ENCODE measurements at places on chromosomes 2 and 18. TPM values are rescaled to one million over a fixed set of nuclear protein-coding genes. Genes with fewer than 3 reads are reported as not detected.

SH3RF3 gene
- 8.9 TPM for total RNA-seq

FAM228A gene
- total RNA-seq: 1.7 TPM

DNA sequence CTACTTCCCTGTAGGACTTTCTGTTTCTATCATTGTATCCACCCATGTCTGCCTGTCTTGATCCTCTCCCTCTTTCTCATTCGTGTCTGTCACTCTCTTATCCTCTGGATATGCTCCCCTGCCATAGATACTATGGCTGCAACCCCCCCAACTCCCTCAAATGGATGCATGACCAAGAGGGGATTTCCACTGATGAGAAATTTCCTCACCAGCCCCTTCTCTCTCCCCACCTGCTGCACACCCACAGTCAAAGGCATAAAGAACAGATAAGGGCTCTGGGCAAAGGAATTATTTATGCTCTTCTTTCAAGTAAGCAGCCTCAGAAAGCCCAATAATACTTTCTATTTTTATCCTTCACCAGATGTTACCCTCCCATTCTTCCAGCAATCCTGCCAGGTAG is 121.3 kb downstream of the FOXI3 start:
- ATAC-seq: no peak

- ATAC-seq: no peak
These were observed 159.2 kb downstream of the FAM210A start for GRCh38 chr18:13566941-13567746.

MYO7B gene
- total RNA-seq: 0.41 TPM

CNRIP1 gene
- total RNA-seq: 16.9 TPM

- no peak for ATAC-seq
These were observed 55.5 kb downstream of the NCK2 start for GRCh38 chr2:105800036-105800713.

IL1RL1 gene
- total RNA-seq: not detected

SGO2 gene
- total RNA-seq: 2.1 TPM

- ATAC-seq: no peak
These were observed 20.7 kb downstream of the TANC1 start for GRCh38 chr2:158989165-158989564.

- ATAC-seq: peak; percentile 6
These were observed 76.8 kb downstream of the SOWAHC start for GRCh38 chr2:109690822-109691541.

SERPINB13 gene
- total RNA-seq: 0.73 TPM

GPR35 gene
- 0.62 TPM for total RNA-seq

GRCh38 chr2:158725441-158725891 is 69.7 kb upstream of the DAPL1 start:
- peak; percentile 79 for ATAC-seq

- ATAC-seq: no peak
These were observed 96.6 kb upstream of the CXCR4 start for GRCh38 chr2:136214307-136215200.

DNA sequence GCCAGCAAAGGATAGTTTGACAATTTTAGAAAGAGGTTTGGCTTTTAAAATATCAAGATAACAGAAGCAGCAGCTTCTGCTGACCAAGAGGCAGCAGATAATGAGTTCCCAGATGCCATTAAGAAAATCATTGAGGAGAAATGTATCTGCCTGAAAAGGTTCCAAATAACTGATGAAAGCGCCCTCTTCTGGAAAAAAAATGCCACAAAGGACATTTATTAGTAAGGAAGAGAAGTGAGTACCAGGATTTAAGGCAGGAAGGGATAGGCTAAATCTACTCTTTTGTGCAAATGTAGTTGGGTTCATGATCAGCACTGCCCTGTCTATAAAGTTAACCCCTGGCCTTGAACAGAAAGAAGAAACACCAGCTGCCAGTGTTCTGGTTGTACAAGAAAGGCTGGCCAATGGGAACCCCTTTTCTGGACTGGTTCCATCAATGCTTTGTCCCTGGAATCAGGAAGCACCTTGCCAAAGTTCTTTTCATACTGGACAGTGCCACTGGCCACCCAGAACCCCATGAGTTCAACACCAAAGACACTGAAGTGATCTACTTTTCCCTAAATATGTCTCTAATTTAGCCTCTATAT is 40.6 kb downstream of the DHX57 start:
- peak; percentile 67 for ATAC-seq

DNA sequence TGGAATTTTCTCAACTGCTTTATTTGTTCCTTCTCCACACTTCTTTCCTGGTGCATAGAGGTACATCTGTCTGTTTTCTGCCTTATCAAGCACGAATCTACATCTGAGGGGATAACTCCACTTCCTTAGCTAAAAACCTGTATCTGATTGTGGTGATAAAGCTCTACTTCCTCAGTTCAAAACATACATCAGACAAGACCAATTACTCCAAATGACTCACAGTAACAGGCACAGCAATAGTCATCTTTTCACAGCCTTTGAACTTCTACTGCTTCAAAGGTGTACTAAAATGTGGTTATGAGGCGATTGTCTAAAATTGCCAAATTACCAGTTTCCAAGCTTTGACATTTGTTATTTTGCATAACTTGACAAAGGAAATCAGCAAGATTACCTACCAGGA is 803.6 kb upstream of the ZEB2 start:
- no peak for ATAC-seq

DNA sequence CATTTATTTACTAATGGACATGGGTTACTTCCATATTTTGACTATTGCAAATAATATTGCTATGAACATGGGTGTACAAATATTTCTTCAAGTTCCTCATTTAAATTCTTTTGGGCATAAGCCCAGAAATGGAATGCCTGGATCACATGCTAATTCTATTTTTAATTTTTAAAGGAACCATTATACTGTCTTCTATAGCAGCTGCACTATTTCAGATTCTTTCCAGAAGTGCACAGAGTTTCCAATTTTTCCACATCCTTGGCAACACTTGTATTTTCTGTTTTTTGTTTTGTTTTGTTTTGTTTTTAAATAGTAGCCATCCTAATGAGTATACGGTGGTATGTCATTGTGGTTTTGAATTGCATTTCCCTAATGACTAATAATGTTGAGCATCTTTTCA is 8.5 kb upstream of the RALBP1 start:
- no peak for ATAC-seq

GRCh38 chr2:58065248-58065647 is 18.6 kb downstream of the VRK2 start:
- ATAC-seq: no peak

GRCh38 chr2:190599073-190599472 is 49.8 kb upstream of the NAB1 start:
- ATAC-seq: no peak

CFAP221 gene
- 7.6 TPM for total RNA-seq

- peak; percentile 62 for ATAC-seq
These were observed 19.4 kb downstream of the KANSL3 start for GRCh38 chr2:96618596-96619283.

DNA sequence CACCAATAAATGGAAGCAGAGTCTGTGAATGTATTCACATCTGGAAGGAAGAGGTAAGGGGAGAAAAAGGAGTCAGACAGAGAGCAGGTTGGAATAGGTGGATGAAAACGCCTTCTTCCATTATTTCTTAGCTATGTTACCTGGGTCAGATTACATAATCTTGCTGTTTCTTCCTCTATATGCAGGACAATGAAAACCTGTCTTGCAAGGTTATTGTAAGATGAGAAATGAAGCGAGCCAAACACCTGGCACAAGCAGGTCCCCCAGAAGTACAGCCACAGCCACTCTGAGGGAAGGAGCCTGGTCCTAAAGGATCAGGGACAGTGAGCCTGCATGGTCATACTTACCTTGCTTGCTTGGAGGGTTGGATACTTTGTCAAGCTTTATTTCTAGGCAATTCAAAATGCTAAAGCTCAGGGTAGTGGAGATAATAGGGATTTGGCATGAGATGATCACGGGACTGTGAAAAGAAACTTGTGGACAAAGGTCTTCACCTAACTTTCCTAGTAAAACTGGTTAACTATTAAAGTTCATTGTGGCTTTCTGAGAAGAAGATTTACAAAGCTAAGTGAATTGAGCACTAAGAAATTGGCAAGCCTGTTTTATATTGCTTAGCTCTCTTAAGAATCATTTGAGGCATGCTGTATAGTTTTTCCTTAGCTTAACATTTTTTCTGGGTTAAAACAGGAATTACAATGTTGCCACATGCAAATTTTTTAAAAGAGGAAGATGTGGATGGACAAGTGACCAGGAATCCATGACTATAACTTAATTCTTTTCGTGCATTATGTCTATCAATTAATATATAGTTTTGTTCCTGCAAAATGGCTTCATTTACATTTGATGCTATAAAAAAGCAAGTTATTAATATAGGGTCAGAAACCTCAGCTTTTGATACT is 15.7 kb upstream of the PLA2R1 start:
- no peak for ATAC-seq

ANKRD30B gene
- 0.27 TPM for total RNA-seq

NPHP1 gene
- 11.8 TPM for total RNA-seq

DNA sequence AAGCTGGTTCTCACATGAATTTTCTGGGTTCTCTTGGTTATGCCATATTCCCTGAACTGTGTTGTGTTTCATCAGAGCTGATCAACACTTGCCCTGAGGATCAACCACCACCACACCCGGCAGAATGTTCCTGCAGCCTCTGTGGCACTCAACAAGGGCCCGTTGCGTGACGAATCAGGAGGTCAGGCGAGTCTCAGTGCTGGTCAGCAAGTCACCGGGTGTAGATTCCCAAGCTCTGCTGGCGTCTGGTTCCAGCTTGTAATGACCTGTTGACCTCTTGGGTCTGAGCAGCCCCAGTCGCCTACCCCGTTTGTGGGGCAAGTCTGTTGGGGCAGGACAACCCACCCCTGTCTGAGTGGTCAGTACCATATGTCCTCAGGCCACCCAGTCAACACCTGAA is 46.0 kb downstream of the ADCY3 start:
- ATAC-seq: peak; percentile 79

C1GALT1C1L gene
- 4.3 TPM for total RNA-seq

DNA sequence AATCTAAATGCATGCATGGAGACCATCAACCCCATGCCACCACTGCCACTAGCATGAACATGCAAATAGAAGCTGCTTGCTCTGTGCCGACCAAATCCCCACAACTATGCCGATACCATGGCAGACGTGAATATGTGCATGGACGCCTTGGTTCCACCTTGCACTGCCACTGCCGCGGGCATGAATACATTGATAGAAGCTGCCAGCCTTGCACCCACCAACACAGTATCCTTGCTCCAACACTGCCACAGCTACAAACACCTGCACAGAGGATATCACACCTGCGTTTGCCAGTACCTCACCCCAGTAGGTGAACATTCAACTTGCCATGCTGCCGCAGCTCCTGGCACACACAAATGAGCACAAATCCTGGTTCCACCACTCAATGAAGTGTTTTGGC is 527.4 kb upstream of the REG3G start:
- ATAC-seq: no peak

AMER3 gene
- total RNA-seq: 9.2 TPM

DNA sequence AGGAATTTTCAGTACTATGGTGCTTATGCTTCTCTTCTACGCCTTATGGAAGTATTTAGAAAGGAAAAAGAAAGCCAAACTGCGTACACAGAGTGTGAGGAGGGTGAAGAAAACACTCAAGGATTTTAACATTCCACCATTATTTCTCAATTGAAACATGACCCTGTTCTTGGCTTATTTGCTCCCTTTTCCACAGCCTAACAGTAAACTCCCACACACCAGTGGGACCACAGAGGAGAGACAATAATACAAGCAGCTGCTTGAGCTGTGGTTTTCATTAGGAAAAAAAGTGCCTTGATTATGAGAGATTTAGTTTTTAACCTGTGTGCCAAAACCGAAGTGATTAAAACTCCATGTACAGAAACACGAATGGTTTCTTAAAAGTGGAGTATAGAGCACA is 134.3 kb downstream of the MEP1B start:
- ATAC-seq: no peak

GRCh38 chr2:62370321-62371250 is 135.4 kb downstream of the TMEM17 start:
- no peak for ATAC-seq

- ATAC-seq: no peak
These were observed 85.7 kb downstream of the SLC4A3 start for GRCh38 chr2:219713110-219713509.

DNA sequence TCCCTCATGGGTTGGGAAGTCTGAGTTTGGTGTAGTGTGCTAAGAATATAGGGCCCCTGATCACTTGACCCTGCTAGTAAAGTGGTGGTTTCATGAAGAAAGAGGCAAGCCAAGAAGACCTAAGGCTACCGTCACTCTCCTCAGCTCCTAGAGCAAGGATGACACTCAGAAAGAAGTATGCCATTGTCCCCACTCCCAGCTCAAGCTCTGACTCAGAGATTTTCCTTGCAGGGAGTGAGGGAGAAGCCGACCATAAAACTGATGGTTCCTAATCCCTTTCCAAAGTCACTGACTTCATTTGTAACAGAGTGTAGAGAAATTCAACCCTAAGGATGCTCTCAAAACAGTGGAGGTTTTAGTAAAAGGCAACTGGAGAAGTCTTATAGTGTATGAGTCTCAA is 80.9 kb downstream of the ICA1L start:
- ATAC-seq: no peak
